Frontal cortex (tissue), 4 donors: ENCODE measurements at places on chromosomes 16 and 17. TPM values are rescaled to one million over a fixed set of nuclear protein-coding genes. Genes with fewer than 3 reads are reported as not detected.

The SUZ12 gene
- 35.1 TPM for total RNA-seq

The ALOX15B gene
- under 0.01 TPM for total RNA-seq

The CRHR1 gene
- 3.7 TPM for total RNA-seq

The MYLK3 gene
- total RNA-seq, result 0.41 TPM

The BICDL2 gene
- not detected for total RNA-seq

The C17orf50 gene
- 0.41 TPM for total RNA-seq

The ASPHD1 gene
- 9.4 TPM for total RNA-seq

The KRT23 gene
- 0.41 TPM for total RNA-seq

The GPR179 gene
- total RNA-seq, result 1.2 TPM

The MEOX1 gene
- 0.41 TPM for total RNA-seq

The TBX21 gene
- total RNA-seq, result 0.82 TPM

The TMEM88 gene
- 1.2 TPM for total RNA-seq

The TPSB2 gene
- total RNA-seq, result not detected

The LRRC75A gene
- 3.3 TPM for total RNA-seq

The CDH3 gene
- total RNA-seq, result 9.4 TPM

The EVPLL gene
- not detected for total RNA-seq

The CD68 gene
- total RNA-seq, result 1.2 TPM

The RNF43 gene
- 0.41 TPM for total RNA-seq

The TSR3 gene
- 39.5 TPM for total RNA-seq

The RTN4RL1 gene
- 20.4 TPM for total RNA-seq

The PMFBP1 gene
- total RNA-seq, result 0.41 TPM

The FOXJ1 gene
- 0.82 TPM for total RNA-seq

The SLC13A5 gene
- total RNA-seq, result 0.41 TPM

The KCTD11 gene
- total RNA-seq, result 3.3 TPM

The NPTX1 gene
- 6.1 TPM for total RNA-seq

The HEATR9 gene
- not detected for total RNA-seq

The MFSD11 gene
- 73.0 TPM for total RNA-seq

The SMIM5 gene
- under 0.01 TPM for total RNA-seq

The C17orf100 gene
- total RNA-seq, result 2.9 TPM

The RHOT1 gene
- total RNA-seq, result 156 TPM

The CCL15 gene
- not detected for total RNA-seq

The WWOX gene
- 17.1 TPM for total RNA-seq

The NPW gene
- not detected for total RNA-seq

The HBQ1 gene
- 6.9 TPM for total RNA-seq

The CDH15 gene
- total RNA-seq, result 0.41 TPM

The C16orf89 gene
- total RNA-seq, result 3.3 TPM

The DNAH17 gene
- under 0.01 TPM for total RNA-seq

The GRIN2A gene
- 6.9 TPM for total RNA-seq

The GPR139 gene
- total RNA-seq, result 2.4 TPM

The AHSP gene
- 22.0 TPM for total RNA-seq

The MT1F gene
- total RNA-seq, result 1.2 TPM

The HMOX2 gene
- 39.5 TPM for total RNA-seq
